ENCODE measurements at places on chromosomes 12 and 14.
A peak's percentile ranks its signal among the peaks of the same experiment; 100 is the strongest.

DNA sequence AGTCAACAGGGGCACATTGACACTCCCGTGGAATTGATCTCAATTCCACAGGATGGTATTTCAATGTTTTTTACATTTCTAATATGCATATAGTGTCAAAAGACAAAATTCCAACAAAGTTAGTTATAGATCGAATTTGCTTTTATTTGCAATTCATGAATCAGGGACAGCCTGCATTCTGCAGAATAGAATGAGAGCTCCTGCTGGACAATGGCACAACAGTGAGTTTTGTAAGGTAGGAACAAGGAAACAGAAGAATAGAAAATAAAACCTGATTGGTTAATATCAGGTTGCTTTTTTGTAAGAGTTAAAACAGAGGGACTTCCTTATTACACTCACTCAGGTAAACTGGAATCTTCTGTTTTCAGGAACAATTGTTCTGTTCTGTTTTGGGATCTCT, 32.8 kb upstream of the NEDD1 start:
- DNase-seq, result no peak

DNA sequence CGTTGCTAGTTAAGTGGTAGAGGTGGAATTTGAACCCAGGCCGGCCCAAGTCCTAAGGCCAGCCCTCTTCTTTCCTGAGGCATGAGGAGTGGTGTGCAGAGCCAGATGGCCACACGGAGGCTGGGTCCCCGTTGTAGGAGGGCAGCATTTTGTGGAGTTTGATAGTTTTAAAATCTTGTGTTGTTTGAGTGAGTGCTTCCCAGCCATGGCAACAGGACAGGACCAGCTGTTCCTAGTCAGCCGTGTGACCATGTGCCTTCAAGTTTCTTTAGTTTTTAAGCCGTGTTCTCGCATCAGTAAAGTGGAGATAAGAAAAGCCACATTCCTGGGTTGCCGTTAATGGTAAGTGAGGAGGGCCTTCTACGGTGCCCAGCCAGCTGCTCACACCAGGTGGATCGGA, 44.4 kb downstream of the UBE3B start:
- DNase-seq, result no peak

DNA sequence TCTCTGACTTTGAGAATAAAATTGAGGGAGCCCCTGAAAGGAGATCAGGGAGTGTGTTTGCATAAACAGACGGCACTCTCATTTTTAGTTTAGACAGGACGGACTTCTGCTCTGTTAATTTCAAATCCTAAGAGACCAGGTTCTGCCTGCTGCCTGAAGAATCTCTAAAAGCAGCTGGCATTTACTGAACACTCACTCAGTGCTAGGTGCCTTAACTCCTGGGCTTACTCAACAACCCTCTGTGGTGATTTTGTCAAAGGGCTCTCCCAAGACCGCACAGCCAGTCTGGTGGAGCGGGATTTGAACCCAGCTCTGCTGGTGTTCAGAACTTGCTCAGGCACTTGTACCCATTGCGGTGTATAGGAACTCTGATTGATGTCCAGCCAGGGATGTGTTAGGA, 2.2 kb downstream of the ORAI1 start:
- DNase-seq, result no peak

DNA sequence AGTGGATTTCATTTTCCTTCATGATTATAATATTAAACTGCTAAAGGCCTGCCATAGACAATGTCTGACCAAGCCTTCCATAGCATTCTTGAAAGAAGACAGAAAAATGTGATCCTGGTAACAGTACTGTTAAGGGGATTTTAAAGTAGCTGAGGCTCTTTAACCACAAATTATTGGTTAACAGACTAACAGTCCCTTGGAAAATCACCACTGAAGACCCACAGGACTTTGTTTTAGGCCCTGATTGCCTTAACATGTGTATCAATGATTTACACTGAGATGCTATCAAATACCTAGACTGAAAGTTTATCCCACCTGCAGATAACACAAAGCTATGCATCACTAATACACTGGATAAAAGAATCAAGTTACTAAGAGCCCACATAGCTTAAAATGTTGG, 6.0 kb downstream of the KRT79 start:
- no peak for DNase-seq

DNA sequence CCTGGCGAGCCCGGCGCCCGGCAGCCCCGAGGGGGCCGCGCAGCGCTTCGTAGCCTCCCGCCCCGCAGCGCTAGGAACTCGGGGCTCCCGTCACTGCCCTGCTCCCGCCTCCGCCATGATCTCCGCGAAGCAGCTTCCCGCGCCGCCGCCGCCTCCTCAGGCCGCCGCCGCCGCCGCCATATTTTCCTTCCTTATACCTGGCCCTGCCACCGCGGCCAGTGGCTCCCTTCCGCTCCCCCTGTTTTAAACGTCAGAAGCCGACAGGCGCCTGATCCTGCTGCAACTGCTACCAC, 286 bp downstream of the PPP4R3A start:
- no peak for DNase-seq

- no peak for DNase-seq
These were observed 95.4 kb downstream of the NKX2-1 start for GRCh38 chr14:36424478-36425102.

GRCh38 chr12:50538182-50538581, 33.4 kb downstream of the DIP2B start:
- DNase-seq, result no peak

- peak; percentile 27 for DNase-seq
These were observed 9.3 kb downstream of the KRAS start for GRCh38 chr12:25241167-25242020.

GRCh38 chr12:93582351-93582750, 9.9 kb downstream of the SOCS2 start:
- no peak for DNase-seq

- DNase-seq, result no peak
These were observed 38.4 kb downstream of the GALNT16 start for GRCh38 chr14:69298131-69299071.

DNA sequence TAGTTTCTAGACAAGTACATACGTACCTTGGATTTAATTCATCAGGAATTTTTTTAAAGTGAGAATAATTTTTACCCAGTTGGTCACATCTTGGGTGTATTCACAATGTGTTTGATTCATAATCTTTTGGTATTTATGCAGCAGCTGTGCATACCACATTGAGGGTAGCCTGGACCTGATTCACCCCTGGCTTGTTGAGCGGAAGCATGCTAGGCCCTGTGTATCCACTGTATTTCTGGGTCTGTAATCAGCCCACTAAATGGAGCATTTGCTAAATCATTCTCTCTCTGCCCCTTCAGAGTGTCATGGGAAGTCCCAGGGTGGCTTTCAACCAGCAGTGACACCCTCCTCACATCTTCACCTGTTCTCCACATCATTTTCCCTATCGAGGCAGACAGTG, 203.8 kb upstream of the RGS6 start:
- DNase-seq, result no peak

GRCh38 chr14:68542346-68542745, 250.5 kb downstream of the ZFP36L1 start:
- no peak for DNase-seq

GRCh38 chr14:89397569-89398230, 19.3 kb downstream of the FOXN3 start:
- DNase-seq, result no peak

DNA sequence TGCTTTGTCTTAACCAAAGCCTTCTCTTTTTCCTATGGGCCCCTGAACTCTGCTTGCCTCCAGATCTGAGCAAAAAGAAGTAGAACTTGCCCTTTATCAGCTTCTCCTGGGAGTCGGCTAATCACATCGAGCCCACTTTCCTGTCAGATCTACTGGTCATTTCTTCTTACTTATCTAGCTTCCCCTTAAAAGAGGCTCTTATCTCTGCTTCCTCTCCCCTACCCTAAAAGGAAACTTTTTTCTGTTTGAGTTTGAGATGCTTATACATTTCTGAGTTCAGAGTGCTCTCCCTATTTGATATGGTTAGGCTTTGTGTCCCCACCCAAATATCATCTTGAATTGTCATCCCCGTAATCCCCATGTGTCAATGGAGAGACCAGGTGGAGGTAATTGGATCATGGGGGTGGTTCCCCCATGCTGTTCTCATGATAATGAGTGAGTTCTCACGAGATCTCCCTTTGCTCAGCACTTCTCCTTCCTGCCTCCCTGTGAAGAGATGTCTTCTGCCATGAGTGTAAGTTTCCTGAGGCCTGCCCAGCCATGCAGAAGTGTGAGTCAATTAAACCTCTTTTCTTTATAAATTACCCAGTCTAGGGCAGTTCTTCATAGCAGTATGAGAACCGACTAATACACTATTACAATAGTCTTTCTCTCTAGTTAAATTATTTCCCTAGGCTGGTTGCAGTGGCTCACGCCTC, 114.7 kb upstream of the AMN1 start:
- no peak for DNase-seq

GRCh38 chr12:127811988-127812387, 455.0 kb upstream of the TMEM132C start:
- DNase-seq, result no peak

GRCh38 chr12:4025181-4026019, 152.2 kb upstream of the PARP11 start:
- no peak for DNase-seq

GRCh38 chr12:3554371-3555115, 63.5 kb downstream of the PRMT8 start:
- no peak for DNase-seq

DNA sequence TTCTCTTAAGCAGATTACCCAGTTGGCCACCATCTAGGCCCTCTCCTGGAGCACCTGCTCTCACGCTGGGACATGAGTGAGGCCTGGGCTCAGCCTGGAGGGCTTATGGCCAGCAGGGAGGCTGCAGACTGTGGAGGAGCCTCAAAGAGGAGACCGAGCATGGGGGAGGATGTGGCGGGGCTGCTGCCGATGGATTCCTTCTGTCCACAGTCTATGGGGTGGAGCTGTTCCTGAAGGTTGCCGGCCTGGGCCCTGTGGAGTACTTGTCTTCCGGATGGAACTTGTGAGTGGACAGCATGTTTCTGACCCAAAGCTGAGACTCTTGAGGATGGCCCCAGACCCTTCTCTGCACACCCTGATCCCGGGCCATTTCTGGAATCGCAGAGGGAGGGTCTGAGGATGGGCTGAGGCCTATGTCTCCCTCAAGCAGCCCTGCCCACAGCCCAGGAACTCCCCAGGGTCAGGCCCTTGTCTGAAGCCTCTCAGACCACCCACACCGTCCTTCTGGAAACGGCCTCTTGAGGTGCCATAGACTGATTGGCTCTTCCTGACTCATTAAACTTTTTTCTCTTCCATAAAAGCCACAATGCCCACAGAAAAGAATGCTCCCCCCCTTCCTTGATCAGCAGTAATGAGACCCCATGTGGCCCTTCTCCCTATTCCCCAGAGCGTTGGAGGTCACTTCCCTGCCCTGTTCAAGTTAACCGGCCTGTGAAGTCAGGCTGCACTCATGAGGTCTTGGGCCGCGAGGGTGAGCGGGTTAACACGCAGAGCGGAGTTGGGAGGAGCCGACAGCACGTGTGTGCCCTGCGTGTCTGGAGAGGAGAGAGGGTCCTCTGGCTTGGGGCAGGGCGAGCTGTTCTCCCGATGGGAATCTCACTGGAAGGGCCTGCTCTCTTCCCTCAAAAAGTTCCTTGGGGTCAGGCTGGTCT, 49.0 kb downstream of the SLC8B1 start:
- DNase-seq, result no peak

GRCh38 chr12:91577586-91578539, 395.2 kb upstream of the DCN start:
- no peak for DNase-seq
